ENCODE measurements at places on chromosomes 1 and 21. TPM values are rescaled to one million over a fixed set of nuclear protein-coding genes. Genes with fewer than 3 reads are reported as not detected.

The DNALI1 gene
- 7.1 TPM for total RNA-seq

The ANGPTL3 gene
- total RNA-seq: not detected

The DMBX1 gene
- not detected for total RNA-seq

The RHCE gene
- under 0.01 TPM for total RNA-seq
